ENCODE measurements at places on chromosomes 13 and 19.
A peak's percentile ranks its signal among the peaks of the same experiment; 100 is the strongest.

- DNase-seq, result no peak
These were observed 103.0 kb downstream of the SUCLA2 start for GRCh38 chr13:47898080-47898479.

DNA sequence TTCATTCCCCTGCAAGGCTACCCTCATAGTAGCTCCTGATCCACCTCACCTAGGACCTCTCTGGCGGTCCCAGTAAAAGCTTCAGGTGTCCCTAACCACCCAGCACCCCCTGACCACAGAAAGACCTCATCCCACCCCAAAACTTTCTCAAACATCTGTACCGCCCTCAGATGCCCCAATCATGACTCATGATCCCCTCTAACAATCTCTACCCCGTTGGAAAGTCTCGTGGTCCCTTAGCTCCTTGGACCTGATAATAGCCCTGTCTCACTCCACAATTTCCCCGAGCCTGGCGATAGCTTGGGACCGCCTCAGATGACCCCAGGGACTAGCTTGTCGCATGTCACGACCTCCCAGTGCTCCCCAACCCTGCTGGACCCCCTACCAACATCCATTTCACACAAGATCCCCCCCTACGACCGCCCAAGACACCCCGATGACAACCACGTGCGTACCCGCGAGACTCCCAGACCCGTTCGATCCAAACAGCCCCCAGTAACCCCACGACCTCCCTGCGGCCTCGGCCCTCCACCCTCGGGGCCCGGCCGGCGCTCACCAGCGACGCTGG is 450 bp downstream of the NDUFA11 start:
- DNase-seq, result no peak

DNA sequence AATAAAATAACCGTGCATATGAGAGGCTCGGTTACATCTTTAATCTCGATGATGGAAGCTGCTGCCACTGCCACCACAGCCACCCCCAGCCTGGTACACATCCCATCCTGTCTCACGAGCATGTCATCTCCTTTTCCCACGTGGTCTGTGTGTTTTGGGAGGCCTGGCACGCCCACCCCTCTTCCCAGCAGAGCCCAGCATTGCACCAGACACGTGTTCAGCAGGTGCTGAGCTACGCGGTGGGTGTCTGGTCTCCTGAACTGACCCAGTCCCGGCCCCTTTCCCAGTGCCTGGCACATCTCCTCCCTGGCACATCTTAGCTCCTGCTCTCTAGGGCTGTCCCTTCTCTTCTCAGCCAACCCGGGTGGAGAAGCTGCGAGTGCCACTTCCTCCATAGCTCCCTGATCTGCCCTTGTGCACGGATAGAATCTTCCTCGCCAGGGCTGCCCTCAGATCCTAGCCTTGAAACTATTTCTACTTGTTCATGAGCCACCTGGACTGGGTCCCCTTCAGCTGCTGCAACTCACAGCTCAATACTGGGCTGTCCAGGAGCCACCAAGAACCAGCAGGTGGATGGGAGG is 36.8 kb upstream of the ZNF536 start:
- DNase-seq, result no peak

- DNase-seq, result no peak
These were observed 2.0 kb downstream of the ZNF57 start for GRCh38 chr19:2902590-2903218.

DNA sequence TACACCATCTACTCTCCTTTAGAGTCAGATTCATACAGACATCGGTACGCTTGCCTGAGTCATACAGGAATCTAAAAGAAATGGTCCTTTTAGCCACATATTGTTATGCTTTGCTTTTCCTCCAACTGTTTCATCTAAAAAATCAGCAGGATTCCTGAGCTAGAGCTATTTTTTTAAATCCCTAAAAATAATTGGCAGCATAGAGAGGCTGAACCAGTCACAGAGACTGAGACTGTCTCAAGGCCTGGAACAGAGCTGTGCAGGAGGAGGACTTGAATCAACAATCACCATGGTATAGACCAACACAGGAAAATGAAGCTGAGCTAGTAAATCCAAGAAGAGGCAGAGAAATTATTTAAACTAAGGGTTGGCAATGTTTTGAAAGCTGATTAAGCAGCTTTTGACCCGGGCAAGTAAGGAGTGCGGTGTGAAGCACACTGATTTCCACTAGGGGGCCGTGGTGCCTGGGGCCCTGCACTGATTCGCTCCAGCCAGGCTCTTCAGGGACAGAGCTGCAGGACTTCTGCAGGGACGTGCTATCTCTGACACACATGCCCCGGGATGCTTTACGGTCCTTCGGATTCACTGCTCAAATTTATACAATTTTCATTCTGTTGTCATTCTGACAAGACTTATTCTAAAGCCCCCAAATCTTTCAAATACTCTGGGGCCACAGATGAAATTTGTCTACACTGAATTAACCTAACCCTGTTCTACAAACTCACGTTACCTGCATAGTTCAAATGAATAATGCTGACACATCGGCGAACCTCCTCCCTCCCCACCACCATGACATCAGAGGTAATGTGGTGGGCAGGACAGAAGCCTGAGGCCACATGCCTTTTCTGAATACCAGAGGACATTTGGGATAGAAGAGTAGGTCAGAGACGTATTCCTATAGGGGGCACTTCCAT is 87.6 kb upstream of the SLC15A1 start:
- peak; percentile 6 for DNase-seq

DNA sequence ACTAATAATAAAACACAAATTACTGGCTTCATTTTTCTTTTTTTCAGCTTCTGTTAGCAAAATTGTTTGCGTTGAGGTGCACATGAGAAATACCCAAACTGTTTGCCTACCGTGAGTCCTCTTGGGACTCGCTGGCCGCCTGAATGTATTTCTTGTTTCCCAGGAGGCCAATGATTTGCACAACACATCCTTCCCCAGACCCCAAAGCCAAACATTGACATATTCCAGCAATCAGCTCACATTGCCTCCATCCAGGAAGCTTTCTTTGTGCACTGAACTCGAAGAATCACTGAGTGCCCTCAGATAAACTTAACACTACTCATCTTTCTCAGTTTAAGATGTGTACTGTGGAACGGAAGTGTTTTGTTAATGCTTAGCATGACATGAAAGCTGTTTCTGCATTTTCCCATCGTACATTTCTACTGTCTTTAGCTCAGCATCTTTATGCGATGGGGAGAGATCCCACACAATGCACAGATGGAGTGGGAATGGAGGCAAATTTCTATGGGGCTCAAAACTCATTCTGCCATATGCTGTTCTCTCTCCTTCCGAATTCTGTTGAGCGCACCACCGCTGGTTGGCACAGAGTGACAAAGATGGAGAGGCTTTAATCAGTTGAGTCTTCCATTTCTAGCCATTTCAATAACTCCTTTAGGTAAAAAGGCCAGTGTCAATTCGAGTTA is 399.5 kb downstream of the RFC3 start:
- no peak for DNase-seq

DNA sequence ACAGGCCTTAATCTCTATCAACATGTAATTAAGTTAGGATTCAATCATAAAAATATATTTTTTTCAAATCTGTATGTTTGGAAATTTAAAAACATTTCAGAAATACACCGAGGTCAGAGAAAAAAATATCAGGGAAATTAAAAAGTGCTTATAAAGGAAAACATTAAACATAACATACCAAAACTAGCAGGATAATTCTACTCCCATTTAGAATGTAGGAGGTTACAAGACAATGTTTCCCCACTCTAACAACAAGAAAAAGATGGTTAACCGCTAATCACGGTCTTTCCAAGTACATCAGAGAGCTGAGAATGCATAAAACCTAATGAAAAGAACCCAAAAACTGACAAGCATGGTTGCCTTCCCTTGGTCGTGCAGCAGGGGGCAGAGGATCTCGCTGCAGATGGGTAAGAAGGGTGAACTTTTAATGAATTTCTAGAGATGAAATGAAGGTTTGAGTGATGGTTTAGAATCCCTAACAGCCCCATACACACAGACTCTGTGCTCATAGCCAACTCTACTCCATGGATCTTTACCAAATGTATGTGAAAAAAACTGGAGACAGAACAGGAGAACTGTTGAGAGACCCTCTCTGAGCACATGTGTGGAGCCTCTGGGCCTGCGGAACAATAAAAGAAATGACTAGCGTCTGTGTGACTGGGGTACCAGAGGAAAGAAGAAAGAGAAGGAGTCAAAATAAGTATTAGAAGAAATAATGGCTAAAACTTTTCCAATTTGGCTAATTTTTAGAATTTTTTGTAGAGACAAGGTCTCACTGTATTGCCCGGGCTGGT is 51.3 kb upstream of the LSM14A start:
- DNase-seq, result peak; percentile 31

GRCh38 chr13:29931696-29932095 is 81.3 kb upstream of the UBL3 start:
- no peak for DNase-seq

GRCh38 chr13:103810026-103810425 is 743.8 kb upstream of the SLC10A2 start:
- DNase-seq, result no peak

GRCh38 chr13:95060014-95060519 is 241.2 kb downstream of the ABCC4 start:
- no peak for DNase-seq

GRCh38 chr19:17235300-17235970 is 9.4 kb downstream of the OCEL1 start:
- peak; percentile 51 for DNase-seq

DNA sequence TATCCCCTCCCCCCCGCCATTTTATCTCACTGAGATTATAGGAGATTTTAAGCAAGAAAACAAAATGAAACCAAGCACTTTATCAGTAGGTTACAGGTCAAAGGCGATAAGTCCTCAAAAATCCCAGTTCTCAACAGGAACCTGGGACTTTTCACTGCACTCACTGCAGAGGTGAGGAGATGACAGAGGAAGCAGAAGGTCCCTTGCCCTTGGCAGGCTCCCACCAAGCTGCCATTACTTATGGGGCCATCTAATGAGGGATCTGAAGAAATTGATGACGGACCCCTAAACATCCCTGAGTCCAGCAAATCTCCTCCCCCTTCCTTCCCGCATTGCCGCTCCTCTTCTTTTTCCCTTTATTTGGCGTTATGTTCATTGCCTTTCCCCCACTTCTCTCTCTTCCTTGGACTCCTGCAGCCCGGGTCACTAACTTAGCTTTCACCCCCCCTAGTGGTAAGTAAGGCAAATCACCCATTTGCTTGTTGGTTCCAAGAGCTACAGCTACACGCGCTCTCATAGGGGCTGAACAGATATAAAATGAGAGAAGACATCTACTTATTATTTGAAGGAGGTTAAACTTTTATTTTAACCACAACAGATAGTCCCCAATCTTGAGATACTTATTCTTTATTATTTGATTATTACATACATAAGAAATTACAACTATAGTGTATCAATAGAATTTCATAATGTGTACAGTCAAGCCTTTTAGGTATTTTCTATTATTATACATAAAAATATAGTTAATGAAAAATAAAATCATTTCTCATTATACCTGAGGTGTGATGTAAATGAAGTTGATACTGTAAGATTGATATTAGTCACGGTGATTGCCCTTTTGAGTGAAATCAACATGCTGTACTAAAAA is 52.0 kb upstream of the ARGLU1 start:
- DNase-seq, result no peak

DNA sequence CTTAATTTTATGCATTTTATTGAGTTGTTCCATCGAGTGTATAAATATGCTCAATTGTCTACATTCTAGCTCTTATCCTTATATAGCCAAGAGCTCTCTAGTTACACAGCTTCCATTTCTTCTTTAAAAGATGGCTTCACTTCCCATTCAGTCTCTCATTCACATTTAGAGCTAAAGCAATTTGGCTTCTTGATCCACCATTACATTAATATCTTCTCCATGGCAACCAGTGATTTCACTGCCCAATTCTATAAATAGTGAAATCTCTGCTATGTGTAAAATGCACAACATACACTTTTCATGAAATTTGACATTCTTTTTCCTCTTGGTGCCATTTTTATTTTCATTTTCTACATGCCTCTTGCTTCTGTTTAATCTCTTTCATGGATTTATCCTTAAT is 696.9 kb upstream of the ATXN8OS start:
- no peak for DNase-seq

DNA sequence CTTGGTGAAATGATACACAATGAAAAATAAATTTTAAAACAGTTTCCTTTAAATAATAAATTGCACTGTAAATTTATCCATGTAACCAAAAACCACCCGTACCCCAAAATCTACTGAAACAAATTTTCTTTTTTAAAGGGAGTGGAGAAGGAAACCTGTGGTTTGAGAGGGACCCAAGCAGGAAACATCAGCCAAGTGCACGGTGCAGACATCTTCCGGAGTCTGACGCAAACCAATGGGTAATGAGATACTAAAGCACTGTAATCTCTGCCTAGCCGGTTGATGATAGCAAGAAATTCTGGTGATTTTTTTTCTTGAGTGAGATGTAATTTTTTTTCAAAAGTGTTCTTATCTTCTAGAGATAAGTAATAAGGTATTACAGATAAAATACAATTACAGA is 115.4 kb downstream of the ABCC4 start:
- no peak for DNase-seq

DNA sequence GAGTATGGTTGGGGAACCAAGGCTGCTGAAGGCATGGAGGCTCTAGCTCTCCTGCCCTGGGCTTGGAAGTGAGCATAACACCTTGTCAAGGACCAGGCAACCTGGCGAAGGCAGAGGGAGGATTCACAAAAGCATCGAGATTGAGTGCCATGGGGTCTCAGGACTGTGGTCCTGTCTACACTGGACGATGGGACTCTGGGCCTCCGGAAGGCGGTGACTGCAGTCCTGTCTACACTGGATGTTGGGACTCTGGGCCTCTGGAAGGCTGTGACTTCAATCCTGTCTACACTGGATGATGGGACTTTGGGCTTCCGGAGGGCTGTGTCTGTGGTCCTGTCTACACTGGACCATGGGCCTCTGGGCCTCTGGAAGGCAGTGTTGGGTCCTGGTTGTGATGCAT is 290.4 kb downstream of the TEX29 start:
- DNase-seq, result no peak

DNA sequence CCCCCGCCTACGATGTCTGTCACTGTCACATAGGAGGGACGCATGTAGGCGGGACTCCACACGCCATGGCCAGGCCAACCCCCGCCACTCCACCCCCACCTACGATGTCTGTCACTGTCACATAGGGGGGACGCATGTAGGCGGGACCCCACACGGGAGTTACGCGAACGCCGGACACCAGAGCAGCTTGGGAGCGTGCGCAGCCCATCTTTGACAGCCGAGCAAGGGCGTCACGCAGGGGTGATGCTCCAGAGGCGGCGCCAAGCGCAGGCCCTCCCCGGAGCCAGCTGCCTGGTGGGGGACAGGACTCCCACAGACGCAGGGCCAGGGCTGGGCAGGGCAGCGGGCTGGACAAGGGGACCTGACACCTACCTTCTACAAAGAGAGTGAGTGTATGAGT is 20.0 kb downstream of the ZNF787 start:
- no peak for DNase-seq
